ENCODE measurements at places on chromosomes 5 and 9.
A peak's percentile ranks its signal among the peaks of the same experiment; 100 is the strongest.

GRCh38 chr9:96057155-96057554 is 181.7 kb downstream of the ERCC6L2 start:
- DNase-seq: no peak

DNA sequence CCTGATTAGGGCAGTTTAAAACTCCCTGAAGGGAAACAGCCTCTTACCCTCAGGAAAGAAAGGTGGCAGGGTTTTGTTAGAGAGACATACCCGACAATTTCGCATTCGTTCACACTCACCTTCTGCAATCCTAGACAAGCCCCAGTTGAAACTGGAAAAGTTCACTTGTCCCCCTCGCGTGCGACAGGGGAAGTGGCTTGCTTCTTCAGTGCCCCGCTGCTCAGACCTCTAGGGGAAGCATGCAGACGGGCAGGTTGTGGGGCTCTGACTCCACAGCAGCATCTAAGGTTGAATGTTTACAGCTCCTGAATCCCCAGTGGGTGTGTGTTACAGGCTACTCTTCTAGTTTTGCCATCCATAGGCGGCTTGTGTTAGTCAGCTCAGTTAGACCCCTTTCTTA is 575.7 kb upstream of the ACO1 start:
- DNase-seq: no peak

DNA sequence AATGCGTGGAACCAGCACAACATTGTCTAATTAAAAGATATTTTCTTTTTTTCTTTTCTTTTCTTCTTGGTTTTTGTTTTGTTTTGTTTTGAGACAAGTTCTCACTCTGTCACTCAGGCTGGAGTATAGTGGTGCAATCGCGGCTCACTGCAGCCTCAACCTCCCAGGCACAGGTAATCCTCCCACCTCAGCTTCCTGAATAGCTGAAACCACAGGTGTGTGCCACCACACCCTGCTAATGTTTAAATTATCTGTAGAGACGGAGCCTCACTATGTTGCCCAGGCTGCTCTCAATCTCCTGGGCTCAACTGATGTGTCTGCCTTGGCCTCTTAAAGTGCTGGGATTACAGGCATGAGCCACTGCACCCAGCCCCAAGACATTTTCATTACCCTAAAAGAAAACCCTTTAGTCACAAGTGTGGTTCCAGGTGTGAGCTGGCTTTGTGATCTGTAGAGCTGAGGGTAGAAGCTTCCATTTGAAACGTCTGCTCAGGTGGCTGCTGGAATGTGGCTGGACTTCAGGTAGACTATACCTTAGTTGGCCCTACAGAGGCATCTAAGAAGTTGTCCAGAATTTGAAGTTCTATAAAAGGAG is 19.1 kb upstream of the NEK6 start:
- no peak for DNase-seq

GRCh38 chr9:132880324-132880661 is 1.6 kb downstream of the SPACA9 start:
- DNase-seq: no peak

DNA sequence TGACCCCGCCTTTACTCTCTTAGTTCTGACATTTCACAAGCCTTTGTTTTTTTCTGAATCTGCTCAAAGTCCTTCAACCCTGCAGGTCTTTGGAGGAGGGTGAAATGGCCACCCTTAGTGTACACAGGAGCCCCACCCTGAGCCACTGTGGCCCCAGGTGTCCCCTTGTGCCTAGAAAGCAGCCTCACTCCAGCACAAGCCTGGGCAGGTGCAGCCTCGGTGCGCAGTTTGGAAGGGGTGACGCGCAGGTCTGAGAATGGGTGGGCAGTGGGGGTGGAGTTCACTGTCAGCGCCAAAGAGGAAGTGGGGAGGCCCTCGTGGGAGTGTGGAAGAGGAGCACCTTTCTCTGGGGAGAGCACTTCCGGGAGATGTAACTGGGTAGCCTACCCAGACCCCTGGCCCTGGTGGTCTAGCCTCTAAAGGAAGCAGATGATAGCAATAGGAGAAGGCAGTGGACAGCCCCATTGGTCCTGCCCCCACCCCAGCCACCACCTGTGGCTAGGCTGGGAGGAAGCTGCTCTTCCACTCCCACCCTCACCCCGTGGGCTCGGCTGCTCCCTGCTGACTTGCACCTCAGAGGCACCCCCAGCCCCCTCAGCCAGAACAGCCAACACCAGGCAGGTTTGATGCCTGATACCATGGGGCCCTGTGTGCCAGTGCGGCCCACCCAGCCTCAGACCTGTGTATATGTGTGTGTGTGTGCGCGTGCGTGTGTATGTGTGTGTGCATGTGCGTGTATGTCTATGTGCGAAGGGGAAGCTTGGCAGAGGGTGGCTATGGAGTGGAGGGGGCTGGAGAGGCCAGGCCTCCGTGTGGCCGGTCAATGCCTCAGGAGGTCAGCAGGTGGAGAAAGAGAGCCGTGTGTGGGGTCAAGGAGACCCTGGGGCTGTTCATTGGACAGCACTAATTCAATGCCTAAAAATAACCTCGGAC is 16.8 kb upstream of the DAB2IP start:
- DNase-seq: no peak

GRCh38 chr9:89753472-89754055 is 148.8 kb downstream of the GADD45G start:
- DNase-seq: no peak

- no peak for DNase-seq
Measured at GRCh38 chr9:76567086-76567485, 108.1 kb downstream of the GCNT1 start.

GRCh38 chr9:81874931-81875330 is 53.3 kb upstream of the SPATA31D4 start:
- DNase-seq: no peak

DNA sequence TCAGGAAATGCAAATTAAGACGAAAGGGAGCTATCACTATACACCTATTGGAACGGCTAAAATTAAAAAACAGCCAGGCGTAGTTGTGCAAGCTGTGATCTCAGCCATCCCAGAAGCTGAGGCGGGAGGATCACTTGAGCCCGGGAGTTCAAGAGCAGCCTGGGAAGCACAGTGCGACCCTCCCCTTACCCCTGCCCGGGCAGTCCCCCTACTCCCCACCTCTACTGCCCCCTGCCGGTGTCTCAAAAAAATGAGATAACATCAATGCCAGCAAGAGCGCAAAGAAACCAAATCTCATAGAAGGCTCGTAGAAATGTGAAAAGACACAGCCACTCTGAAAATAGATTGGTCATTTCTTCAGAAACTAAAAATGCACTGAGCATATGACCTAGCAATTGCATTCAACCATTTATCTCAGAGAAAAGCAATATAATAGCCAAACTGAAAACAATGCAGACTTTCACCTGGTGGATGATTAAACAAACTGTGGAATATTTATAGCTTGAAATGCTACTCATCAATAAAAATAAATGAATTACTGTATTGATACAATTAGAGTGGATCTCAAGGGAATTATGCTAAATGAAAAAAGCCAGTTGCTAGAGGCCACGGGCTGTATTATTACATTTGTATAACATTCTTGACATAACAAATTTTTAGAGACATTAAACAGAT is 20.6 kb downstream of the OR2V2 start:
- DNase-seq: no peak

DNA sequence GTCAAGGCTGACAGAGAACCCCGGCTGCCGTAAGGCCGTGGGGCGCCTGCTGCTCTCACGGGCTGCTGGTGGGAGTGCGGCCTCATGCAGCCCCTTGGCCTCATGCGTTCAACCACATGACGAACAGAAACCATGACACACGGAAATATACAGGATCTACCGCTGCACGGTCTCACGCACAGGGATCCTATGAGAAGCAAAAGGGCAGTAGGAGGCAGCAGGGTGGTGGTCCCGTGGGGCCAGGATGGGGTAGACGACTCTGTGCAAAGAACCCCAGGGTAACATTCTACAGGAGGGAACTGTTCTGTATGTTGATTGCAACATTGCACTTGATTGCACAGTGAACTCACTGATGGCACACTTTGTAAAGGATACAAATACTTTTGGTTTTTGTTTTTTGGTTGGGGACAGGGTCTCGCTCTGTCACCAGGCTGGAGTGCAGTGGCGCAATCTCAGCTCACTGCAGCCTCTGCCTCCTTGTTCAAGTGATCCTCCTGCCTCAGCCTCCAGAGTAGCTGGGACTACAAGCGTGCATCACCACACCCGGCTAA is 51.6 kb downstream of the NACC2 start:
- no peak for DNase-seq

DNA sequence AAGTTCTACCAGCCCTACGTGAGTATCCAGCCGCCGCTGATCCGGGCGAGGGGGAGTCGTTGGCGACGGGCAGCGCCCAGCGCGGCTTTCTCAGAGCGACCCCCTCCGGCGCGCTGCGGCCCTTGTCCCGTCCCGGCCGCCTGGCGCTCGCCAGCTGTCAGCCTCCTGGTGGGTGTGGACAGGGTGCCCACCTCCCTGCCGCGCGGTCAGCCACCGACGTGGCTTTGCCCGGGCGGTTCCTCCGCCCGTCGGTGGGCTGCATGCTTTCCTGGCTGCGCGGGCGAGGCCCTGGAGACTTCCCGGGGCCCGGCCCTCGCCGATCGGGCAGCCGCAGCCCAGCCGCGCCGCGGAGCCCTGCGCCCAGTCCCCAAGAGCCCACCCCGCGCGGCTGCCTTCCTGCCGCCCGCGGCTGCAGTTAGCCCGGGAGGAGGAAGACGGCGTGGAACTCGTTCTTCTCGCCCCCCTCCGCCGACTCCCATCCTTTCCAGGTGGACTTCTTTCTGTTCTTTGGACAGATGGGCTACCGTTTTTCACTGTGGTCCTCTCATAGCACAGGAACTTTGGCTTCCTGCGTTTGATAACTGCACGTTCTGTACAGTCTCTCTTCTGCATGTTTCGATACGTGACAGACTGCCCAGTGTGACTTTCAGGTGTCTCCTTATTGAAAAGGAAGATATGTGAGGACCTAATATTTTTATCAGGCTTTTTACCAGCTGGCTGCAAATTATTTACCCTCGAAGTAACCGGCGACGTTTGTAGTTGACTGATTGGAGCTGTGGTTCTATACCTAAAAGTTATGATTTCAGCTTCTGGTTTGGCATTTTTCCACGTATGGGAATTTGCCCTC is 577 bp downstream of the AP3S1 start:
- no peak for DNase-seq

GRCh38 chr5:135823881-135824280 is 10.6 kb upstream of the SLC25A48 start:
- DNase-seq: no peak

DNA sequence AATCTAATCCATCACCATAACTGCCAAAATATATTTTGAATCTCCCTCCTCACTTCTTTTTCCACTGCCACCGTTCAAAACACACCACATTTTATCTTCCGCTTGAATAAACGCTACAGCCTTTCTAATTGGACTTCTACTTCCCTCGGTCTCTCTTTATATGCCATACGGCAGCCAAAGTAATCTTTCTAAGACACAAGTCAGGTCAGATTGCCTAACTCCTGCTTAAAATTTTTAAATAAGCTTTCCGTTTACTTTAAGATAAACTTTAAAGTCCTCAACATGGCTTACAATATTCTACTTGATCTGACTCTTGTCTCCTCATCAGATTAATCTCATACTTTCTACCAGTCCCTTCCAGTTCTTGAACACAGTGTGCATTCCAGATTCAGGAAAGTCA is 9.7 kb downstream of the AFF4 start:
- DNase-seq: no peak

DNA sequence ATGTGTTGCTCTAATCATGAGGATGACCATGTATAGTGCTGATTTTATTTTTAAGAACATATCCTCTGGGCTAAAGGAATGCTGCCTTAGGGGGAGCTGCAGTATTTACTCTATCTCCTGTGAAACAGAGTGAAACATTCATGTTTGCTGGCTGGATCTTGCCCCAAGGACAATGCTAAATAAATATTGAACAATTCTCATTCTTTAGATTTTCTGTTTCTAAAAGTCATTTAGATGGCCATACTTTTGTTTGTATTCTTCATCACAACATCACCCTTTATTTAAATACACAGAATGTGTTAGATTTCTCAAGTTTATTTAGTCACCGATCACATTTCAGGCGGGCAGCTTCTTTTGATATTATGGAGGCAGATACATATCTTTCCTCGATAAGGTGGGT is 103.3 kb downstream of the ARHGEF28 start:
- DNase-seq: no peak

DNA sequence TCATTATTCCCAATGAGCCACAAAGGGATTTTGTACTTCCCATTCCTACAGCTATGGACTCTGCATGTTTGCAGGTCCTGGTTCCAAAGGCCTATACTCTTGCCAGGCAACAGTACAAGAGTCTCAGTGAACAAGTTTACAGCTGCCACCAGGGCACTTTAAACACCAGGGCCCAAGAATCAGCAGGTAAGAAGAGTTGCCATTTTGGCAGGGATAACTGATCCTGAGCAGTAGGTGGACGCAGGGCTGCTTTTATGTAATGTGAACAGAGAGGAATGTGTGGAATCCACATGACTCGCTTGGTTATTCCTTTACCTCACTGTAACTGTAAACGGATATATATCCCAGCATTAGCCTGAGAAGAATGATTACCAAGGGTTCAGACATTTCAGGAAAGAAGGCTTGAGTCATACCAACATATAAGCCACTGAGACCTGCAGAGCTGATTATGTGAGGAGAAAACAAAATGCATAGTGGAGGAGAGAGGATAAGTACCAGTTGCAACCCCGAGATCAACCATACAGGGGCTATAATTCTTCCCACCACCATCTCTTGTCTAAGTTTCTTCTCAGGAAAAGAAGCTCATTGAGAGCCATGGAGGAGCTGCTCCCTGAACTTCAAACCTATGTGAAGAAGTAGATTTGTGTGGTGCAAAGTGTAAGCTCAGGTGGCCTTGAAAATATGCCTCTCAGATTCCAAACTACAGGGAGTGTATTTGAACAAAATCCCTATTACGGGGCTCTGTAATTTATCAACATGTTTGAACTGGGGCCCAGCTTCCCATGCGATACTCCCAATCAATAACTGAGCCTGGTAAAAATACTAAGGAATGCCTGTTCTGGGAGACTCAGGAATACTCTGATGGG is 24.6 kb downstream of the RAPGEF6 start:
- no peak for DNase-seq

DNA sequence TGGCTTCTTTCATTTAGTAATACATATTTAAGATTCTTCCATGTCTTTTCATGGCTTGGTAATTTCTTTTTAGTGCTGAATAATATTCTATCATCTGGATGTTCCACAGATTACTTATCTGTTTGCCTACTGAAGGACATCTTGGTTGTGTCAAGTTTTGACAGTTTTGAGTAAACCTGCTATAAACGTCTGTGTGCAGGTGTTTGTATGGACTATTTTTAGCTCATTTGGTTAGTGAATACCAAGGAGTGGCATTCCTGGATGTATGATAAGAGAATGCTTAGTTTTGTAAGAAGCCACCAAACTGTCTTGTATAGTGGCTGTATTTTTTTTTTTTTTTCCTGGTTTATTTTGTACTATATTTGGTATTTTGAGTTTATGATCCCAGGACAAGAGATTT is 38.4 kb downstream of the PRRC1 start:
- DNase-seq: no peak

DNA sequence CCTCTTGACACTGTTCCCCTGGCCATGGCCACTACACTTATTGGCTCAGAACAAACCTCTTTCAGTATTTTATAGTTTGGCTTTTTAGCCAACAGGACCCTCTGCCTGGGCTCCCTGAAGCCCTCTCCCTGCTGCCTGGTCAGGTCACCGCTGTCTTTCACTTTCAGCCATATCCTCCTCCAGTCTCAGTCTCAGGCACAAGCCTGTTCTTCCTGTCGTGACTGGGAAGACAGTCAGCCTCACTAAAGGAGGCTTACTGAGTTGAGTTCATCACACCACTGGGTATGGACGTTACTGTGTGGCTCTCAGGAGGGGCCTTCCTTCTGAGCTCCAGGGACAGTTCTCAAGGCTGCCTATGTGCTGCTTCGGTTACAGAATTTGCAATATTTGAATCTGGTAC is 2.0 kb downstream of the QSOX2 start:
- DNase-seq: no peak

GRCh38 chr5:140351609-140352334 is 5.4 kb upstream of the HBEGF start:
- peak; percentile 11 for DNase-seq
